Fibroblast of skin of abdomen (primary cell): ENCODE measurements at places on chromosomes 7 and 10.
A peak's percentile ranks its signal among the peaks of the same experiment; 100 is the strongest.

DNA sequence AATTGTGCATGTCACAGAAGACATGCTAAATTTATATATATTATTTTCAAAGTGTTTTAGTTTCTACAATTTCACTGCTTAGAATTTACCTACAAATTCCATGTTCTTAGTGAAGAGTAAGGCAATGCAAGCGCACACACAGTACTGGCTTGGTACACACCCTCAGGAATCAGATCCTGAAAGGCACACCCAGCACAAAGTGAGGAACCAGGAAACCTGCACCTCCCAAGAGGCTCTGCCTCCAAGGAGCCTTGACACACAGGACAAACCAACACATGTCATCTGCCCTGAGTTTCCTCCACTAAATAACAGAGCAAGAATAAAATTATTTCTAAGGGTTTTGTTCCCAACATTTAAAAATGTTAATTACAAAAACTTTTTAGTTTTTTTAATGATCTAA is 156.2 kb downstream of the PARD3 start:
- DNase-seq, result no peak

DNA sequence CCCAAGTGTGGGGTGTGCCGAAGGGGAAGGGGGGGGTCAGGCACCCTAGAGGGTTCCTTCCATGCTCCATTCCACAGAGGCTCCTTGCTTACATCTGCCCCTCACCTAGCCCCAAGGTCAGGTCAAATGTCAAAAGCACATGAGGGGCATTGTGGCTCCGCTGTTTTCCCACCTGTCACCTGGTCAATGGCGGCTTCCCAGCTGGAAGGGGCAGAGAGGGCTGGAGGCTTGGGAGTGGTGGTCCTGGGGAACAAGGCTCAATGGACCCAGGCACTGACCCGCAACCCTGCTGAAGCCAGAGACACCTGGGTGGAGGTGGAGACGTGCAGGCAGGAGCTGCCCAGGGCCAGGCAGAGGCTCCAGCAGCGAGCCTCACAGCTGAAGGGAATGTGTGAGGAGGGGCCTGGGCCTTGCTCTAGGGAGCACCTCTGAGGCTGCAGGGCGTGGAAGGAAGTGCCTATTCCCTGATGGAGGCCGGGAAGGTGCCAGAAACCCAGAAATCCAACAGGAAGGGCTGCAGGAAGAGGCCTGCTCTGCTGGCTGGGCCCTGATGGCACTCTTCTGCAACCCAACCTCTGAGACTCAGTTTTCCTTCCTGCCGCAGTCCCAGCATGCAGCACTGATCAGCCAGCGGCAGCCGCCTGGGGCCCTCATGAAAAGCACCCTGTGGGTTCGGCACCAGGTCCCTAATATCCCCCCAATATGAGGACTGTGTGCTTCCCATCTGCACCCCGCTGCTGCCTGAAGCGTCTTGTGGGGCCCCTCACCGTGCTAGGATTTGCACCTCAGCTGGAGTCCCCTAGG is 16.0 kb downstream of the RASGEF1A start:
- DNase-seq, result no peak

GRCh38 chr10:104457543-104457828 is 103.9 kb downstream of the CFAP58 start:
- no peak for DNase-seq

DNA sequence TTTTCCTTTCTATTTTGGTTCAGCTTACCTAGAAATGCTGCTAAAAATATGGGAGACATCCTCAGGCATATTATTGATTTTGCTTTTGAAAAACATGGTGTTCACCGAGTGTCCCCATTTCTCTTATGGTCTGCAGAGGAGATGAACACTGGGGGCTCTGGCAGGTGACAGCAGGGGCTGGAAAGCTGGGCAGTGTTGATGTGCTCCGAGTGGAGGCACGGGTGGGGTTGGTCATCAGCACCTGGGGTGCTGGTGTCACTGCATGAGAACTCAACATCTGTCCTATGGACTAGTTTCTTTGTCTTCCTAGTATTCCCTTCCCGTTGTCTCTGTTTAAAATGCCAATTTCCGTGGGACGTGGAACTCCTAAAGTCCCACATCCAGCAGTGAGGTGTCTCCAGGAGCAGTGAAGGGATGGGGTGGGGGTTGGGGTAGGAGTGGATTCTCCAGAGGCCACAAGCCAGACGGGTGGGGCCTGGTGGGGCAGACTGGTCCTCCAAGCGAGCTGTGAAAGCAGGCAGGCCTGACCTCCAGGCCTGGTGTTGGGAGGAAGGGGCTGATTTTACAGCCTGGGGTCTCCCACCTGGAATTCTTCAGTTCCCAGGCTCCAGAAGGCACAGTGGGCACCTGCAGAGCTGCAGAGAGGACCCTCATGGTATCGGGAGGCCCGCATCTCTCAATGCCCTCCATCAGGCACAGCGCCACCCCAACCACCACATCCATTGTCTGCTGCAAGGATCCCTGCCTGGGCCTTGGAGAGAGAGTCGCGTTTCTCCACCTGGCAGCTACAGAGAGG is 24.4 kb downstream of the ZNF775 start:
- DNase-seq, result no peak

DNA sequence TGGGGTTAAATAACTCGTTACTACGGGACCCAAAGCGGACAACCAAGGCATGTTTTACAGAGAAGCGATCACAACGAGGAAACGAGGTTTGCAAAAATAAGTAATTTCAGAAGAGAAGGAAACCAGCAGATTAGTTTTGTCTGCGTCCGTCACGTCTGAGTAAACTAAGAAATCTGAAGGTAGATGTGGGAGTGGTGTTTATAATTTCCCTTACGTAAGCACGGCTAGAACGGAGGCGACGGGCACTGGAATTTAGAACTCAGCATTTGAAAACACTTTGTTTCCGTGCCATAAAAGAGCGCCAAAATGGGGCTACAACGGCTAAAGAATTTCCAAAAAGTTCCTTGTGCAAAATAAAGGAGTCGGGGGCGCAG is 718 bp upstream of the UMAD1 start:
- peak; percentile 3 for DNase-seq

DNA sequence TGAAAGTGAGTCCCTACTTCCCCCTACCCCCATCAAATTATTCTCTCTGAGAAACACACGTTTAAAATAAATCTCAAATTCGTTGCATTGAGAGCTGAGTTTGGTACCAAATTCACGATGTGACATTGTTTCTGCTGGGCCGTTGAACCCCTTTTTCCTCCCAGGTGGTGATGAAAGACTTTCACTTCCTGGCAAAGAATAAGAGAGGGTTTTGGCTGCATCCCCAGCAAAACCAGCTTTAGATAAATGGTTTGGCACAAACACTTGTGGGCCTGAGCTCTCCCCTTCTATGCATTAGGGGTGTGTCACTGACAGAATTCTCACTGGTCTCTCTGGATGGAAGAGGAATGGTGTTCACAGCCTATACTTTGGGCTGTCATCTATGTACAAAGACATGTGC is 8.8 kb upstream of the DNTT start:
- no peak for DNase-seq

DNA sequence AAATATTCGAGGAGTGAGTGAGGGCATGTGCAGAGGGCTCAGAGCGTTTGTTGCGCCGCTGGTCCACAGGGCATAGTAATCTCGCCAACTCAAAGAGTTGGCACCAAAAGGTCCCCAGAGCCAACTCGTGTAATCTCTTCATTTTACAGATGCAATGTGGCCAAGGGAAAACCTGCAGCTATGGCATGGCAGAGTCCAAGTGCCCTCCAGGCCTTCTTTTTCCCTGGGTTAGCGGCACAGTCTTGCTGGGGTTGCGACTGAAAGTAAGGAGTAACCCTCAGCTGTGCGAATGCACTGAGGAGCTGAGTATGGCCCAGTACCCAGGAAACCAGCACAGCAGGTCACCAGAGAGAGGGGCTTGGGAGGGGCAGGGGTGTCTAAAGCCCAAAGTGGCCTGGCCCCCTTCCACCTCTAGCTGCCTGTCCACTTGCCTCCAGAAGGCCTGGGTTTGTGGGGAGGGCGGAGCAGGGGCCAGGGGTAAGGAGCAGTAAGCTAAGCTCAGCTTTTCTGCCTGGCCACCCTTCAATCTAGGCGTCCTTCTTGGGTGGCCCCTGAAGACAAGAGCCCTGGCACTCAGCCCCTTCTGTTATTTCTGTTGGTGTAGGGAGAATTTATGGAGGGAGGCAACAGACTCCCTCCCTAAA is 3.3 kb upstream of the GAD2 start:
- DNase-seq, result no peak

GRCh38 chr7:50362142-50362541 is 57.6 kb downstream of the IKZF1 start:
- no peak for DNase-seq

DNA sequence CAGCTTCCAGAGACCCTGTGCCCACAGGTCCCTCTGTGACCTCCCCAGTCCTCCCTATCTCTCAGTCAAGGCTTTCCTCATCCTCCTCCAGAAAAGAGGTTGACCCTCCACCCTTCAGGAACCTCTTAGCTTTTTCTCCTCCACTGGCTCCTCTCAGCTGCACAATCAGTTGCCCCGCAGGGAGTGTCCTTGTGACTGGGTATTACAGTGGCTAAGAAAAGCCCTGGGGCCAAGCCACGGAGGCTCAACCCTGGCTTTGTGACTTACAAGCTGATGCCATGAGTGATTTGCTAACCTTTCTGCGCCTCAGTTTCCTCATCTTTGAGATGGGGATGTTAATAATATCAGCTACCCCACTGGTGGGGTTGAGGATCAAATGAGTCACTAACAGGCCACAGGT is 66.4 kb upstream of the ZMIZ1 start:
- no peak for DNase-seq

GRCh38 chr10:76429368-76430060 is 998.1 kb downstream of the LRMDA start:
- DNase-seq, result no peak

- DNase-seq, result no peak
Measured at GRCh38 chr10:11602919-11603523, 8.4 kb downstream of the USP6NL start.

DNA sequence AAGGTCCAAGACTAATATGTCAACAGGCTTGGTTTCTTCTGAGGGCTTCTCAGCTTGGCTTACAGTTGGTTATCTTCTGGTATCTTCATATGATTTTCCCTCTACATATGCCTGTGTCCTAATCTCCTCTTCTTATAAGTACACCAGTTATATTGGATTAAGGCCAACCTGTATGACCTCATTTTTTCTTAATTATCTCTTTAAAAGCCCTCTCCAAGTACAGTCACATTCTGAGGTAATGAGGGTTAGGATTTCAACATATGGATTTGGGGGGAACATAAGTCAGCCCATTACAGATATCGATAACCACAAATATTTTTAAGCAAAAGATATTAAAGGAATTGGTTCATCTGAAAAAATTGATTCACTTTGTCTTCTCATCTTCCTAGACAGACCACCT is 49.2 kb downstream of the IQUB start:
- no peak for DNase-seq

- DNase-seq, result no peak
Measured at GRCh38 chr10:117000580-117000979, 4.4 kb downstream of the SHTN1 start.

DNA sequence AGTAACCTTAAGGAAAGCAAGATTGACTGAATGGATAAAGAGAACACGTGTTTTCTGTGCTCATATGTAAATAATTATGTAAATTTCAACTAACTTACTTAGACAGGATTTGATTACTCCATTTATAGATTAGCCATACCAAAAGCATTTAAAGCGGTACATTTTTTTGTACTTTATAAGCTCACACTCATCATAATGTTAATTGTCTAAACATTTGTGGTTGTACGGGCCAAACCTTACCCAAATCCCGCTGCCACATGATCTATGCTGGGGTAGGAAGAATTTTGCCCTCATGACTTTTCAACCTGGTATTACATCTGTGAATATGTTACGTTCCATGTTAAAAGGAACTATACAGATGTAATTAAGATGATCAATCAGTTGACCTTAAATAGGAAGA is 29.1 kb downstream of the MKX start:
- DNase-seq, result peak; percentile 88

- no peak for DNase-seq
Measured at GRCh38 chr7:156665101-156665500, 24.5 kb downstream of the RNF32 start.

DNA sequence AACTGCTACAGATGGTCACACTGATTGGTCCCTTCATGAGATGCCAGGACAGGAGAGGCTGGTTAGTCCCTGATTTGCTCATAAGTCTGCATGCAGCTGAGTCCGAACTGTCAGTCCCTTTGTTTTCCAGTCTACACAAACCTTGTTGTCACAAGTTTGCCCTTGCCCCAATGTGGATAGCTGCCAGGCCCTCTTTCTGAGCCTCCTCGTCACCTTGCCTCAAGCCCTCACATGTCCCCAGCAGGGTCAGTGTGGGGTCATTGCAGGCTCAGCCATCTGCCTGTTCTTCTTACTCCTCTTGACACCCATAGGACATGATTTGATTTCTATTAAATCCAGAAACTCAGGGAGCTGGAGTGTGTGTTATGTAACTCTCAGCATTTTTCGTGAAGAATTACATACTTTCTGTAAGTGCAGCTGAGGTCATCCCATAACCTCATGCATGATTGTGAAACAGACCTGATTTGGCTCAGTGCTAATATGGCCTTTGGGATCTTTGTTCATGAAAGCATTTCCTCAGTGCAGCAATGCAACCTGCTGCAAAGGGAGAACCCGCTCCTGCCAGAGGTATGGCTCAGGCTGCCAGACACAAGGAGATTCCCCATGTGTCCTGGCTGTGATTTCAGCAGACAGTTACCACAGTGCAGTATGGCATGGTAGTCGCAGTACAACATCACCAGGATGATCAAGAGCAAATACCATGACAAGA is 70.0 kb upstream of the ZMIZ2 start:
- peak; percentile 84 for DNase-seq

DNA sequence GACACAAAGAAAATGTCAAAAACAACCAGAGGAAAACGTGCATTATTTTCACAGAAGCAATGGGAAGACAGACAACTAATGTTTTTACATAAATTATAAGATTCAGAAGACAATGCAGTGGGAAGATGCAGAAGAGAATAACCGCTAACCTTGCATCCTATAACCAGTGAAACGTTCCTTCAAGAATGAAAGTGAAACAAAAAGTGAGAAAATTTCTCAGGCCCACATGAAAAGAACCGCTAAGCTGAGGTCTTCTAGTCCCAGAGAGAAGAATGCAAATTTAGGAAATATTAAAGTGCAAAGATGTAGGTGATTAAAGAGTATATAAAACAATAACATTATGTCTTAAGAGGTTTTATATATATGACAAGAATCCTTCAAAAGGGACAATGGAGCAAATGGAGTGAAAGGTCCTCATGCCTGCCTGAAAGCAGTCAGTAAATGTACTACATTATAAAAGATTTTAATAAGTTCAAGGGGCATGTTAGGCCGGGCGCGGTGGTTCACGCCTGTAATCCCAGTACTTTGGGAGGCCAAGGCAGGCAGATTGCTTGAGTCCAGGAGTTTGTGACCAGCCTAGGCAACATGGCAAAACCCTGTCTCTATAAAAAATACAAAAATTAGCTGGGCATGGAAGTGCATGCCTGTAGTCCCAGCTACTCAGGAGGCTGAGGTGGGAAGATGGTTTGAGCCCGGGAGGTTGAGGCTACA is 43.1 kb upstream of the DDC start:
- no peak for DNase-seq

- DNase-seq, result no peak
Measured at GRCh38 chr10:104744052-104744451, 103.0 kb downstream of the SORCS3 start.

DNA sequence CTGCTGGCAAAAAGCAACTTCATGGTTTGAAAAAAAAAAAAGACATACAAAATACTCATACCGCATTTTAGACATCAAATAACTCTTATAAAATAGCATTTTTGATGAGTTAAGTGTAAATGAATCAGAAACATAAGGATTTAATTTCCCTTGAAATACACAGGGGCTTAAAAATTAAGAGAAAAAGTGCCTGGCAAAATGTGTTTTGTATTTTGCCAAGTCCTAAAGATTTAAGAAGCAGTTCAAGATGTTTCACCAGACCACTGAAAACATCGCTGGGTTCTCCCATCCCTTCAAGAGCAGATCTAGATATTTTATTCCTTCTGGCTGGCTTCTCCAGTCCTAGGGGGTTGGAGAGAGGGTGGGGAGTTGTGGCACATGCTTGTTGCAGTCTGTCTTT is 396.4 kb downstream of the INHBA start:
- peak; percentile 59 for DNase-seq
